ENCODE measurements at places on chromosomes 11 and 22. TPM values are rescaled to one million over a fixed set of nuclear protein-coding genes. Genes with fewer than 3 reads are reported as not detected.
A peak's percentile ranks its signal among the peaks of the same experiment; 100 is the strongest.

DNA sequence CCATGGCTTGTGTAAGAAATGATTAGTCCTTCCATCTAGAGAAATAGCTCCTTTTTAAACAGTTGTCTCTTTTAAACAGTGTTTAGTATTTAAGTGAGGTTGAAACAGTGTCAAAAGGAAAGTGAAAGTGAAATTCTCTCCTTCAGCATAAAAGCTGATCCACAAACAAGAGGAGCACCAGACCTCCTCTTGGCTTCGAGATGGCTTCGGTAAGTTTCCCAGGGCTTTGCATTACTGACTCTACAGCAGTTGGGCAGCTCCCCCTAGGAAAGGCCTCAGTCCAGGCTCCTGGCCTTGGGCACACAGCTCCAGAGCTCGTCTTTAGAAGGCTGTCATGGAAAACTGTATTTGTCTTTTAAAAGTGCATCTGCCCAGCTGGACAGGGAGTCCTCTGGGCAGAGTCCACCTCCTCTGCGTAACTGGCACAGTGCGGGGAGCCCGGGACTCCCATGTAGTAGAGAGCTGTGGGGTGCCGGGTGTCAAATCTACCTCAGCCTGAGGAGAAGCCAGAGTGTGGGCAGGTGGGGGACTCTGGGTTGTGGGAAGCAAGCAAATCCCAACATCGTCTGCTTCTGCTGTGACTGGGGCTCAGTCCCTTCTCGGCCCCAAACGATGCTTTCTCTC is at the start of gene PLAAT4:
PLAAT4 (plus strand) TSS at position 140 of the 624 bp plus-strand sequence; CDS start at position 201, 61 bp downstream.
- DNase-seq: peak; percentile 29
- peak within 1 kb of the TSS; percentile 85 for H3K4me3 ChIP-seq
- H3K27ac ChIP-seq: 0 out of 2 replicates have a peak within 1 kb of the TSS, but pooled peaks have one; percentile 14
- peaks cover 20% of the 10 kb centered on the region for H3K4me1 ChIP-seq
- peaks cover 20% of the 10 kb centered on the region for H3K27me3 ChIP-seq

DNA sequence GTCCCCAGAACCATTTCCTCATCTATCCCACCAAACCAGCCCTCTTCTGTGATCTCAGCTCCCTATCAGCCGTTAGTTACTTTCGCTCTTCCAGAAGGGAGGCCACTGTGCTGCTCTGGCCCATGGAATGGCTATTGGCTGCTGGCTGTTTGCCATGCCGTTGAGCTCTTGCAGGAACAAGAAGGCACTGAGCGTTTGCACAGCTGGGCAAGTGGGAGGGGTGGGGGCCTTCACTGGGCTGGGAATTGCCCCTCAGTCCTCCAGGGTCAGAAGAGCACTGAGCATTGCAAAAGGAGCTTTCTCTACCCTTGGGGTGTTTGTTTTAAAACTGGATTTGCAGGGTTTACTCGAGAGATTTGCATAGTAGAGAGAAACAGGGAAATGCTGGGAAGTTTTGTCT is 129.0 kb upstream of the PARVA start:
- H3K27ac ChIP-seq: 0 out of 2 replicates have a peak overlapping the region, but pooled peaks have one; percentile 1
- no peak overlapping the region for H3K4me3 ChIP-seq
- peaks cover 17% of the 10 kb centered on the region for H3K4me1 ChIP-seq
- no peak for DNase-seq
- H3K27me3 ChIP-seq: peaks cover 13% of the 10 kb centered on the region

Gene H19
- not detected for total RNA-seq

GRCh38 chr11:76740772-76741171 is 42.4 kb upstream of the TSKU start:
- no peaks in the 10 kb centered on the region for H3K36me3 ChIP-seq
- DNase-seq: no peak
- no peak overlapping the region for H3K4me3 ChIP-seq
- H3K27me3 ChIP-seq: peaks cover 30% of the 10 kb centered on the region
- no peak overlapping the region for H3K27ac ChIP-seq

- no peak for DNase-seq
- H3K36me3 ChIP-seq: no peaks in the 10 kb centered on the region
- H3K27ac ChIP-seq: no peak overlapping the region
- no peaks in the 10 kb centered on the region for H3K4me1 ChIP-seq
- H3K4me3 ChIP-seq: no peak overlapping the region
Measured at GRCh38 chr22:17350292-17350691, 19.0 kb upstream of the CECR2 start.

GRCh38 chr11:78815831-78816230 is 241.2 kb upstream of the NARS2 start:
- H3K36me3 ChIP-seq: peaks cover 7% of the 10 kb centered on the region
- DNase-seq: no peak
- no peaks in the 10 kb centered on the region for H3K27me3 ChIP-seq

DNA sequence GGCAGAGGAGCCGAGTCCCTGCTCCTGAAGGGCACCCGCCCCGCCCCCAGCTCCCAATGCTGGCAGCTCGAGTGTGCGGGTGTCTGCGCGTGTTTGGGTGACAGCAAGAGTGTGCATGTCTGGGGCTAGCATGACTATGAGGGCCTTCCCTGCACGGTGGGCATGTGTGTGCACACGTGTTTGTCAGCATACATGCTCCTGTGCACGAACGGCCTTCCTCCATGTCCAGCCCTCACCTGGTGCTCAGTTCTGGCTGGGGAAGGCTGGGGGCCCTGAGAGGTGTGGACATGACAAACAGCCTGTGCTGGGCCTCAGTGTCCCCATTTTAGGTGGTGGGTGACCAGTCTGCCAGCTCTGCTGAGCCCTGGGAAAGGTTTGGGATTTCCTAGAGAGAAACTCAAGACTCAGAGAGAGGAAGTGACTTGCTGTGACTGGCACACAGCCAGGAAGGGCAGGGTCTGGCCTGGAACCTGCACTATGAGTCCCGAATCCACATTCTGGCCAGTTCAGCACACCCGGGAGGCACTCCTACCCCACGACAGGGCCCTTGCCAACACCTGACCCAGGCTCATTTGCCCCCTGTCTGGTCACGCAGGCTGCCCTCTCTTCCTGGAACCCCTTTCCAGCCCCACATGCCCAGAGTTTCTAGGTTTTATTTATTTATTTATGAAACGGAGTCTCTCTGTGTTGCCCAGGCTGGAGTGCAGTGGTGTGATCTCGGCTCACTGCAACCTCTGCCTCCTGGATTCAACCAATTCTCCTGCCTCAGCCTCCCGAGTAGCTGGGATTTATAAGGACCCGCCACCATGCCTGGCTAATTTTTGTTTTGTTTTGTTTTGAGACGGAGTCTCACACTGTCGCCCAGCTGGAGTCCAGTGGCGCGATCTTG is 3.3 kb upstream of the SHISA8 start:
- no peak overlapping the region for H3K4me3 ChIP-seq
- no peak for DNase-seq
- H3K4me1 ChIP-seq: peaks cover 5% of the 10 kb centered on the region
- H3K27me3 ChIP-seq: peaks cover 25% of the 10 kb centered on the region
- H3K36me3 ChIP-seq: no peaks in the 10 kb centered on the region
- no peak overlapping the region for H3K27ac ChIP-seq

Gene MED19
- total RNA-seq: 23.2 TPM

DNA sequence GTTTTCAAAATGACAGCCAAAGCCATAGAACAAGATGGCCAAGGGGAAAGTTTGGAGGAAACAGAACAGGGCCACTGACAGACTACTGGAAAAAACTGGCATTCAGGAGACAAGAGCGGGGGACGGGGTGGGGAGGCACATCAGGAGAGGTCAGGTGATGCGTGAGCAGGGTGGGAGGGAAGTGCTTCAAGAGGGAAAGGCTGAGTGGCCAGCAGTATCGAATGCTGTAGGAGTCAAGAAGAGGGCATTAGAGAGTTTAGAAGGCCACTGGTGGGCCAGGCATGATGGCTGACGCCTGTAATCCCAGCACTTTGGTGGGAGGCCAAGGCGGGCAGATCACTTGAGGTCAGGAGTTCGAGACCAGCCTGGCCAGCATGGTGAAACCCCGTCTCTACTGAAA is 8.2 kb downstream of the GTPBP1 start:
- DNase-seq: no peak
- H3K27me3 ChIP-seq: no peaks in the 10 kb centered on the region
- H3K36me3 ChIP-seq: peaks cover 18% of the 10 kb centered on the region
- no peak overlapping the region for H3K4me3 ChIP-seq
- peaks cover 59% of the 10 kb centered on the region for H3K4me1 ChIP-seq

DNA sequence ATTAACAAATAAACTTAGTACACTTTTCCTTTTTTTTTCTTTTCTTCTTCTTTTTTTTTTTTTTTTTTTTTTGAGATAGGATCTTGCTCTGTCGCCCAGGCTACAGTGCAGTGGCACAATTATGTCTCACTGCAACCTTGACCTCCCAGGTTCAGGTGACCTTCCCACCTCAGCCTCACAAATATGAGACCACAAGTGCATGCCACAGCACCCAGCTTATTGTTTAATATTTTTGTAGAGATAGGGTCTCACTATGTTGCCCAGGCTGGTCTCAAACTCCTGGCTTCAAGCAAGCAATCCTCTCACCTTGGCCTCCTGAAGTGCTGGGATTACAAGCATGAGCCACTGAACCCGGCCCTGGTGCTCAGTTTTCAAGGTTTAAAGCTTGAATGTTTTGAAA is 88.9 kb downstream of the ELP4 start:
- H3K4me3 ChIP-seq: no peak overlapping the region
- no peaks in the 10 kb centered on the region for H3K27me3 ChIP-seq
- H3K4me1 ChIP-seq: no peaks in the 10 kb centered on the region
- no peak for DNase-seq
- peaks cover 5% of the 10 kb centered on the region for H3K36me3 ChIP-seq
- H3K27ac ChIP-seq: no peak overlapping the region

Gene FOLR3
- total RNA-seq: 13.7 TPM

Gene PANX3
- total RNA-seq: not detected

DNA sequence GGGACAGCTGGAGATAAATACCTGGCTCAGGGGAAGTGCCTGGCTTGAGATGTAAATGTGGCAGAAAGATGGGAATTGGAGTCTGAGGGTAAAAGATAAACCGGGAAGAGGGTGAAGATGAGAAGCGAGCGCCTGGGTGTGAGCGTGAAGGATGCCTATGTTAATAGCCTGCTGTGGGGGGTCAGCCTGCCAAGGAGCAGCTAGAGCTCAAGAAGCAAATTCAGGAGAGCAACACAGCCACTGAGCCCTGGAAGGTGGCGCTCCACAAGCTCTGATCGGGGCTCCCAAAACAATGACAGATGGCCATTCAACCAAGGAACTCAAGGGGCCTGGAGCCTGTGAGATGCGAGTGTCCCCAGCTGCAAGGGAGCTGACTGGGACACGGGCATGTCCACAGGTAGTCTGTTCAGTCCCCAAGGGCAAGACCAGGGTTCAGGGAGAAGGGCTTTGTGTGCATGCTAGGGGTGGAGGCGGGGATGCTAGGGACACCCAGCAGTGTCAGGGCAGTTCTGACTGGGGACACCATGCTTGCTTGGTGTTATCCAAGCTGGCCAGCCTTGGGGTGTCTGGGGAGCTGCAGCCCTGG is 2.8 kb downstream of the GSC2 start:
- no peak overlapping the region for H3K27ac ChIP-seq
- DNase-seq: no peak
- peaks cover 36% of the 10 kb centered on the region for H3K27me3 ChIP-seq

GRCh38 chr11:127345819-127346459 is 345.4 kb upstream of the KIRREL3 start:
- DNase-seq: peak; percentile 25
- peak overlapping the region; percentile 20 for H3K4me3 ChIP-seq
- no peaks in the 10 kb centered on the region for H3K36me3 ChIP-seq

- no peaks in the 10 kb centered on the region for H3K27me3 ChIP-seq
- no peak for DNase-seq
- no peak overlapping the region for H3K27ac ChIP-seq
- no peak overlapping the region for H3K4me3 ChIP-seq
- H3K36me3 ChIP-seq: peaks cover 5% of the 10 kb centered on the region
Measured at GRCh38 chr11:102840018-102840417, 3.4 kb downstream of the MMP3 start.

- H3K36me3 ChIP-seq: peaks cover 10% of the 10 kb centered on the region
- H3K4me1 ChIP-seq: peaks cover 23% of the 10 kb centered on the region
- no peak for DNase-seq
- H3K27ac ChIP-seq: peak overlapping the region; percentile 64
- peaks cover 2% of the 10 kb centered on the region for H3K27me3 ChIP-seq
Measured at GRCh38 chr11:27075655-27076054, 35.0 kb downstream of the BBOX1 start.

DNA sequence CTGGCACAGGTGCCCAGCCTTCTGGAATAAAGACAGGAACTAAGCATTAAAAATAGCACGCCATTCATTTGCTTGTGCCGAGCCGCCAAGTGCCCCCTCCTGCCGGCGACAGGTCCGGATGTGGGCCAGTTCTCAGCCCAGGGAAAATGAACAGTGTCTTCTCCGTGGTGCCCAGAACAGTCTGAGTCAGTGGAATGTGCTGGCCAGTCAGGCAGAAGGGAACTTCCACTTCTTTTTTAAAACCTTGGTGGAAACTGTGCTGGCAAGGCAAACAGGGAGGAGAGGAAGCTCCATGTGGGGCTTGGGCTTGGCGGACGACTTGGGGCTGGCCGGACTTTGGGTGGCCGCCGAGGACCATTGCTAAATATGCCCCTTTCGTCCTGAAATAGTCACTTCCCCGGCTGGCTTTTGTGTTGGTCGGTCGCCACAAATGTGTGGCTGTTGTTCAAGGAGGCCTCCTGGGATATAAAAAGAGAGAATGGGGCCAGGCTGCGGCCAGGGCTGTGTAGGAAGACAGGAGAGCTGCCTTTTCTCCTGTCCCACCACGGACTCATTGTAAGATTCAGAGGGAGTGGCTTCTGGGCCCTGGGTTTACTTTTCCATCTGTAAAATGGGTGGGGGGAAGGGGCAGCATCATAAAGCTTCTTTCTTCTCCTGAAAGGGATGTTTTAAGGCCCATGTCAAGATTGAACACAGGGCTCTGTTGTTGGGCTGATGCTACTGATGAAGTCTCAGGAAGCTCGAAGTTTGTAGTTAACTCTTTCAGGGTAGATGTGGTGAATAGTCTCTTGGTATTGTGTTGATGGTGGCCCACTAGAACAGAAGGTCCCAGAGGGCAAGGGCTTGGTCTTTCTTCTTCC is 101.0 kb downstream of the PTPRJ start:
- H3K27ac ChIP-seq: peak overlapping the region; percentile 74
- peak overlapping the region; percentile 30 for H3K4me3 ChIP-seq
- H3K36me3 ChIP-seq: peaks cover 26% of the 10 kb centered on the region
- peak; percentile 32 for DNase-seq
- peaks cover 40% of the 10 kb centered on the region for H3K4me1 ChIP-seq
- H3K27me3 ChIP-seq: peaks cover 1% of the 10 kb centered on the region

- peaks cover 36% of the 10 kb centered on the region for H3K4me1 ChIP-seq
- no peaks in the 10 kb centered on the region for H3K36me3 ChIP-seq
- H3K27me3 ChIP-seq: no peaks in the 10 kb centered on the region
- peak overlapping the region; percentile 98 for H3K27ac ChIP-seq
Measured at GRCh38 chr11:79439886-79440570, 802 bp downstream of the TENM4 start.
